NCI-H2081 treated with DMSO at 0.1 percent for 48 hours (cell line): ENCODE measurements at places on chromosomes 5 and 9.

DNA sequence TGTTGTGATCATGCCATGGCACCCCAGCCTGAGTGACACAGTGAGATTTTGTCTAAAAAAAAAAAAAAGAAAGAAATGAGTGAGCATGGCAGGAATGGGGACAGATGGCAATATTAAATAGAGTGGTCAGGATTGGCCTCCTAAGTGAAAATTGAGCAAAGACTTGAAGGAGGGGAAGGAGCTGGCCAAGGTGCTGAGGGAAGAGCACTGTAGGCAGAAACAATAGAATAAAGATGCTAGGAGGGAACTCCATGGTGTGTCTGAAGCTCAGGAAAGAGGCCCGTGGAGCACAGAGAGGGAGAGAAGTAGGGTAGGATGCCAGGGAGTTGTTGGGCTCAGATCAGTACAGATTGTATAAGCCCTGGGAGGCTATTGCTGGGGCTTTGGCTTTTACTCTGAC lies 64.4 kb upstream of the PCAT7 start:
- DNase-seq, result no peak

- DNase-seq, result no peak
Measured at GRCh38 chr5:14826714-14827113, 44.9 kb downstream of the ANKH start.

DNA sequence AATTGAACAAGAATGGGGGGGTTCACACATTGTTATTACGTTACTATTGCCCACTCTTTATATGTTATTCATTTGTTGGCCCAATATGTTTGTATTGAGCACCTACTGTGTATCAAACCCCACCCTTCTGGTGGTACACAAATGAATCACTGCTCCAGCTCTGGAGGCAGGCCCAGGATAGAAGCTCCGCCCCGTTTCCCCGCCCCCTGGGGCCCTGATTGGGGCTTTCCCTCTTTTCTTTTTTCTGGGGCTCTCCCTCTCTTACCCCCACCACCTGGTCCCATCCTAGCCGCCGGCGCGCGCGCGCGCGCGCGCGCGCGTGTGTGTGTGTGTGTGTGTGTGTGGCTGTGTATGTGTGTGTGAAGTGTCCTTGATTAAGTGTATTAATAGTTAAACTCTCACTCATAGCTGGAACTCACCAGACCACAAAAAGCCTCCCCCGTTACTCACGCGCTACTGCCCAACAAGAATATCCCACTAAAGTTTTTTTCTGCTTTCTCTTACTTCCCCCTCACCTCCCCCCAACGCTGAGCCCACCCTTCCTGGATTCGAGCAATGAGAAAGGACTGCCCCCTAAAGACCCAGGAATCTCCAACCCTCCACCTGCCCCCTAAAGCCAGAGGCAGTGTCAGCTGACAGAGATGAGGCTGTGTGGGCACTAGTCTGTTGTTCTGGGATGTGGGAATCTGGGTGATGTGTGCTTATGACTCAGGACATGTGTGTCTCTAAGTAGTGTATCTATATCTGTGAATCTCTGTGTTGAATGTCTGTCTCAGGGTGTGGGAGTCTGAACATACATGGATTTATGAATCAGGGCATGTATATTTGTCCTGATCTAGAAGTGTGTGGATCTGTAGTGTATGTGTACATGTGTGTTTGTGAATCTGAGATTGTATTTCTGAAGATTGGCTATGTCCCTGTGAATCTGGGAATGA lies 4.0 kb downstream of the CXXC5 start:
- DNase-seq, result no peak

- DNase-seq, result no peak
Measured at GRCh38 chr5:10827571-10827970, 66.5 kb upstream of the DAP start.
